Activated CD8-positive, alpha-beta memory T cell treated with anti-CD3 and anti-CD28 coated beads, Interleukin-2, amount 10 ng/mL, durations not matched to agents 7 days and 5 days (primary cell): ENCODE measurements at places on chromosomes 1 and 21. TPM values are rescaled to one million over a fixed set of nuclear protein-coding genes. Genes with fewer than 3 reads are reported as not detected.

NBPF4 gene
- 0.15 TPM for total RNA-seq

- peak; percentile 68 for DNase-seq
Observed at GRCh38 chr1:185170291-185170848, 13.4 kb downstream of the SWT1 start.

DNA sequence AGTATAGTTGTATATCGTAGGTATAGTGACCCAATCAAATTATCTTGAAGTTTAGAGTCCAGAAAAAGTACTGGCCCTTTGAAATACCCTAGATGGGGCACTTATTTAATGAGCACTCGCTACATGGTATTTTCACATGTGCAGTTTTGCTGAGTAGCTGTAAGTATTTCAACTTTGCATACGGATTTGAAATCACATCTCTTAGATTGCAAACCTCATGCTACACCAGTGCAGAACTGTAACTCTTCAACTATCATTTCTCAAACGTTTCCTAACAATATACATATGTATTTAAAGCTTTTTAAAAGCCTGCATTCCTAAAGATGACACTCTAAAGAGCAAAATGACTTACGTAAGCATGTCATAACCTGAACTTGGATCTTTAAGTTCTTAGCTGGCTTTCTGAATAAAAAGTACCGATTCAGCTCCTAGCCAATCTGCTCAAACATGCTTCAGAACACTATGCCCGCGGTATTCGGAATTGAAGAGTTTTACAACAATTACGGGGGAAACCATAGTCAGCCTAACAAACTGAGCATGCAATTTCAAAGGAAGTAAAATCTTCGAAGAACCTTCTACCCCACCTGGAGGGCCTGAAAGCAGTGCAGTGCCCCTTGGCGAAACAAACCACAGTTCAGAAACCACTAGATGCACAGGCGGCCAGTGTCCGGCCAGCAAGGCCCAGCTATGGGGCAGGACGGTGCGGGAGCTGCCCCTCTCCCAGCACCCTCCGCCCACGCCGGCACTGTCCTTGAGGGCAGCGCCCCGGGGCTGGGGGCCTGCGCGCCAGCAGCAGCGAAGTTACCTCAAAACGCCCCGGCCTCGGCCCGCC is 863 bp downstream of the FH start:
- DNase-seq = peak; percentile 46

CD247 gene
- total RNA-seq = 190 TPM

DNA sequence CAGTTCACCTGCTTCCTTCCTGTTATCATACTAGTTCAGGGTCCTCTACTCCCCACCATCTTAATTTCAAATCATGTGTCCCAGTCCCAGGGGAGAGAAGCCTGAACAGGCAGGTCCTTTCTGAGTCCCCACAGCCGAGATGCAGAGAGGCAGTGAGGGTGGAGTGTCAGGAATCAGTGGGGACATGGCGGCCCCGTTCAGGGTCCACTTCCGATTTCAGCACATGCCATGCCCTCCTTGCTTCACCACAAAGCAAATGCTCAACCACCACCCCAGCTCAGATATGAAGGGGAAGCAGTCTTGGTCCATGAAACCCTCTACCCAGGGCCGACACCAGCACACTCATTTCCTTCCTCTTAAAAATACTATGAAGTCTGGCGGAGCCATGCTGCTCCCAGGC is 5.2 kb upstream of the SEMA4A start:
- no peak for DNase-seq

DNA sequence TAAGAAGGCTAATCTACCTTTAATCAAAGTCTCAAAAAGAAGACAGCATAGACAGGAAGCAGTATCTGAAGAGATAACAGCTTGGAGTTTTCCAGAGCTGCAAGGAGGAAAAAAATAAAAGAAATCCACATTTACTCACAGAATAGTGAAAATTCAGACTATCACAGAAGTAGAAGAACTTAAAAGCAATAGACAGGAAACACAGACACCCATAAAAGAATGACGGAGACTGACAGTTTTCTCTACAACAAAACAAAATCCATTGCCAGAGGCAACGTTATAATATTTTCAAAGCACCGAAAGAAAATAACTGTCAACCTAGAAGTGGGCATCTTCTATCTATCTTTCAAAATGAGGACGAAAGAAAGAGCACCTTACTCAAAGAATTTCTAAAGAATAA is 104.4 kb downstream of the DMRTB1 start:
- no peak for DNase-seq

DNA sequence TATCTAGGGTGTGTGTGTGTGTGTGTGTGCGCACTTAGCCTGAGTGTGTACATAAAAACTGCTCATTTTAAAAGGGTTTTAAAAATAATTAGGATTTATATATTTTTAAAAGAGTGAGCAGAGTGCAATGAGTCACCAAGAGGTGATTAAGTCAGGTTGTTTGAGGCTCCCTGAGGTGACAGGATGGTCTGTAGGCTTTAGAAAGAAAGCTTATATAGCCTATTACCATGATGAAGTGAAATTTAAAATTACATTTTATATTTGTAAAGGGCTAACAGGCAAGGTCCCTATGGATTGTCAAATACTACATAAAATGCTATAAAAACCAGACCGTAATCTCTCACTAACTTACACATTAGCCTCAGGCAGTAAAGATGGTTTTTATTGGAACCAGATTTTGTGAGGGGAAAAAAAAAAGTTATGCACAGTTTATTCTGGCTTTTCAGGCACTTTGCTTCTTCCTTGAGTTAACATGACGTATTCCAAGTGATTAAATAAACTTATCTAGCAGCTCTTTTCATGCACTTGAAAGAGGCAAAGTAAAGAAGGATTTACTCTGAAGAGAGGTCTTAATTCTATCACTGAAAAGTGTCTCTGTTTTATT is 711.7 kb upstream of the PTBP2 start:
- no peak for DNase-seq

DNA sequence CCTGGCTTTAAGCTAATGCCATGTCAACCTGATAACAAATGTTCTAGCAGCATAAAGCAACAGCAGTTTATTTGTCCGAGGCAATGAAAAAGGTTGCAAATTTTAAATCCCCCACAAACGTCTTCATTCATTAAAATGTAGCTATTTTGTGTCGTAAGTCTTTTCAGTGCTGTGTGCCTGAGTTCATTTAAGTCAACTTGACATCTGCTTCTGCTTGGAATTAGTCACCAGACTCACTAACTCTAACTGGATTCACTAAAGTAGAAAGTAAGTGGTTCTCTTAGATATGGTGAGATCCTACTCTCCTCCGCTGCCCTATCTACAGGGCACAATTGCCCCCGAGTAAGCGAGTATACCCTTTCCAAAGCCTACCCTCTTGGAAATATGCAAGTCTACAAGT is 118.4 kb upstream of the CHRM3 start:
- DNase-seq = no peak

GRCh38 chr1:161260376-161261260 is 2.1 kb downstream of the PCP4L1 start:
- no peak for DNase-seq

C1orf116 gene
- not detected for total RNA-seq

GRCh38 chr1:206905295-206906164 is 8.3 kb downstream of the IL24 start:
- DNase-seq = no peak

LORICRIN gene
- not detected for total RNA-seq

- no peak for DNase-seq
Observed at GRCh38 chr1:213277036-213277435, 226.0 kb downstream of the RPS6KC1 start.

DNA sequence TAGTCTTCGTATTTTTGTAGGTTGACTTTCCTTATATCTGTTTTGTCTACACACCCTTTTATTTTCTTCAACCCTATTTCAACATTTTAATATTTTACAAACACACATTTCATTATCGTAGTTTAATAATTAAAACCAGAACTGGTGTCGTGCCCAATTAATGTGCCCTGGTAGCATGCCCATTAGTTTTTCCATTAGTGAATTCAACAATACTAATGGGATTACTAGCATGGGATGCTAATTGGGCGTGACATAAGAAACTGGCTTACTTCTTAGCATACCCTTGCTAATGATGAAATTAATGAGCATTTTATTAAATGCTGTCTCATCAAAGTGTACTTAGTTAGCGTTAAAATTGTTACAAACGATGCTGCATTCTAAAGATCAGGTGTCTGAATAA is 332.7 kb downstream of the USH2A start:
- no peak for DNase-seq

DNA sequence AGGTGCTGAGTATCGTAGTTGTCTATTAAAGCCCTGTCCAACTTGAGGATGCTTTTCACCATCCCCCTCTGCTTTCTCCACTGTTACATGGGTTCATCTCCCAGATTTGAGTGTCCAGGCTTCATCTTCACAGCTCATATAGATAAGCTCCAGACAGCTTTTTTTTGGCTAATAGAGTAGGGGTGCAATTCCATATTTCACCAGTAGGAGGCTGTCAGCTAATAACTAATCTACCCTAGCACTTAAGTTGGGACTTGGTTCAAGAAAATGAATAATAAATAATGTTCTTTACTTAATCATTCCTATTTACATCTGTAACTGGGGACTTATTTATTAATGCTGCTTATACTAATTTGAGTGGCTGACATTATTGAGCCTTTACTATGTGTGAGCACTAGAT is 124.5 kb downstream of the IGSF21 start:
- no peak for DNase-seq

GPR37L1 gene
- total RNA-seq = not detected

DNA sequence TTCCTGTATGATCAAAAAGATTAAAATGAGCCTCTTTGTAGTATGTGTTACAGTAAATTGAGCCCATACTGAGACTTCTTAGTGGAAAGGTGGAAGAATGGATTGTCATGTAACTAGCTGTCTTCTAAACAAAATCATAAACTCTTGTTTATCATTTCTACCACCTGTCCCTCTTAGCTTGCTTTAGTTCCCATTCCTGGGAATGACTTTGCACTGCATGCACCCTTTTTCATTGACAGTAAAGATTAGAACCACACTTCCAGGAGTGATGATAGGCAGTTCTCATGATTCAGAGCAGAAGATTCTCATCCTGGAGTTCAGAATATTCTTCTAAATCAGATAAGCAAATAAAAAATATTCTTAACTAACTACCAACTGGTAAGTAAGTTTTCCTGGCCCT is 28.0 kb downstream of the DENND2D start:
- DNase-seq = no peak

LINGO4 gene
- total RNA-seq = 0.15 TPM

GRCh38 chr1:160113407-160113806 is 2.2 kb upstream of the ATP1A2 start:
- no peak for DNase-seq

PALMD gene
- total RNA-seq = not detected

DNA sequence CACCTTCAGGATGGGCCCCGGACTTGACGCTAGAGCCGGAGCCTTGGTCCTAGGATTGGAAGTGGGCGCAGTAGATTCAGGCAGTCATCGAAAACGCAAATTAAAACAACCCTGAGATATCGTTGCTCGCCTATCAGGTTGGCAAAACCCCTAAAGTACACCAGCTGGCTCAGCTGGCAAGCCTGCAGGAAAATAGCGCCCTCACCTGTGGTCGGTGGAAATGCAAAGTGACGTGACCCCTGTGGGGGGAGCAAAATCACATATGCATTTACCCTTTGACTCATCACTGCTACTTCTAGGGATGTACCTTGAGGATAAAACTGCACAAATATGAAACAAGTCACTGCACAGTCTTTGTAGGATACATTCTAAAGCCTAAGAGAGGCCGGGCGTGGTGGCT is 170.3 kb upstream of the TMEM51 start:
- no peak for DNase-seq

DNA sequence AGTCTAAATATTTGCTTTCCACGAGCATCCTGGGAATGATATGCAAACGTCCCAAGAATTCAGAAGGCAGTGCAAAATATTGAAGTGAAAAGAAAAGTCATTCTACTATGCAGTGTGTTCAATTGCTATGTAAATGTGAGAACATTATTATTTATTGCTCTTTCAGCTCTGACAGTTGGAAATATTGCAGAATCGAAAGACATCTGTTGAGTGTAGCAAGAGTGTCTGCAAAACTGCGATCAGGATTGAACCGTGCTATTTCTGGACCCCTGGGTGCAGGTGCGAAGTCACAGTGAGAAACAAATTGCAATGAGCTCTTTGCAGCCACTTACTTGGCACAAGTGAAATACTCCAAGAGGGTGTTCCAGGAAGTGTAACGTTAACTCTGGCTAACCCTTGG is 566.4 kb downstream of the AJAP1 start:
- no peak for DNase-seq

GRCh38 chr1:211529453-211529852 is 37.5 kb upstream of the RD3 start:
- DNase-seq = no peak

TP73 gene
- 15.2 TPM for total RNA-seq

GRCh38 chr1:203531063-203531462 is 37.1 kb downstream of the OPTC start:
- no peak for DNase-seq

GRCh38 chr1:94532077-94532476 is 9.5 kb downstream of the F3 start:
- no peak for DNase-seq

DNAJC28 gene
- total RNA-seq = 0.75 TPM

GRCh38 chr1:204384636-204385352 is 25.1 kb upstream of the PLEKHA6 start:
- DNase-seq = no peak

- DNase-seq = no peak
Observed at GRCh38 chr1:220207411-220207810, 64.8 kb downstream of the RAB3GAP2 start.

CFHR5 gene
- total RNA-seq = not detected

KDF1 gene
- total RNA-seq = not detected

PTAFR gene
- total RNA-seq = 0.30 TPM

MYBPH gene
- total RNA-seq = not detected

- no peak for DNase-seq
Observed at GRCh38 chr1:99546432-99547416, 99.2 kb upstream of the PALMD start.

GRCh38 chr1:154407198-154408091 is 2.3 kb downstream of the IL6R start:
- no peak for DNase-seq

FUBP1 gene
- 220 TPM for total RNA-seq

- no peak for DNase-seq
Observed at GRCh38 chr1:101316256-101316655, 79.4 kb downstream of the S1PR1 start.

GRCh38 chr1:59123081-59123681 is 173.7 kb upstream of the FGGY start:
- DNase-seq = no peak

DNA sequence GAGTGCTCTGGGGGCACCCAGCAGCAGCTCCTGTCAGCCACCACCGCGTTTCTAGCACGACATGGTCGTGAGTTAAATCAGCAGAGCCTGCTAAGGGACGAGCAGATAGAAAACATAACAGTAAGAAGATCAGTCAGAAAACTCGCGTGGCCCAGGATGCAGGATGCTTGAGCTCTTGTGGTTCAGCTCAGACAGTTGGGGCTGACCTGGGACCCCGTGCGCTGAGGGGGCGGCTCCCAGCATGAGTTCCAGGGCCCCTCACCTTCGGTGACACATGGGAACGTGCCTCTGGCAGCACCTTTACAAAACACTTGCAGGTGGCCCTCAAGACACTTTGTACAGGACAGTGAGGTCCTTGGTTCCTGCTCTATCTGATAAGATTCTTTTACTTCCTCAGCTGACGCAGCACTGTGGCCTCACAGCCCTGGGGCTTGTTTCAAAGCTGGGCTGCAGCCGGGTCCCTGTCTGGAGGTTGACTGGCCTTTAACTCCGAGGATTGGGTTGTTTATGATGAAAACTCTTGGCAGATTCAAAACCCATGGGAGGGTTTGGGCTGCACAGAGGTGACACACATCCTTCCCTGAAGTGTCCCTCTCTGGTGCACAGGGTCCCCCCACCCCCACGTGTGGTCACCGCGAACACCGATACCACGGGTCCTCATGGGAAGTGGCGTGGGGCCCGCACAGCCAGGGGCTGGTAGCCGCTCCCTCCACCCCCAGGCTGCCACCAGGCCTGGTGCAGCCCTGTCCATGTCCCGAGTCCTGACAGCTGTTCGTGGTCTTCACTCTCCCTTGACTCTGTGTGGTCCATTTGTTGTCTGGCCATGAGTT is 65.3 kb upstream of the COL6A1 start:
- DNase-seq = no peak
